ENCODE measurements at places on chromosomes 7 and 10.

DNA sequence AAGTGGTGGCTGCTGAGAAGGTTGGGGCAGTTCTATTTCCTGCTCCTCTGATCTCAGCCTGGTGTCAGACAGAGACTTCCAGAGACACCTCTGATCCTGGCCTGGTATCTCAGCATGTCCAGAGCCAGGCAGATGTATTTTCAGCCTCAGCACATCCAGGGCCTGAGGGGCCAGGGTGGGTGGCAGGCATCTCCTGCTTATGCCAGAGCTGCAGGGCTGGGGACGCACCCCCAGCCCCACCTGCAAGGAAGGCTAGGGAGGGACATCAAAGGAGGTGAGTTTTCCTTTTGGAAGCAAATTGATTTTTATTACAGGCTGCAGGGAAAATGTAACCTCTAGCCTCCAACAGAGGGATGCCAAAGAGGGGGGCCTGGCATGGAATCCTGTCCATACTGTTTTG lies 36.7 kb downstream of the CFAP46 start:
- no peak for DNase-seq

GRCh38 chr7:151493083-151493482 lies 26.6 kb downstream of the RHEB start:
- DNase-seq: no peak

DNA sequence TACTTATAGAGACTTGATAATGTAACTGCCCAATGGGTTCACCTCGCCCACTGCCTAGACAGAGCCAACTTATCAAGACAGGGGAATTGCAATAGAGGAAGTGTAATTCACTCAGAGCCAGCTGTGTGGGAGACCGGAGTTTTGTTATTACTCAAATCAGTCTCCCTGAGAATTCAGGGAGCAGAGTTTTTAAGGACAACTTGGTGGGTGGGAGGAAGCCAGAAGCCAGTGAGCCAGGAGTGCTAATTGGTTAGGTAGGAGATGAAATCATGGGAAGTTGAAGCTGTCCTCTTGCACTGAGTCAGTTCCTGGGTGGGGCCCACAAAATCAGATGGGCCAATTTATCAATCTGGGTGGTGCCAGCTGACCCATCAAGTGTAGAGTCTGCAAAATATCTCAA lies 20.1 kb upstream of the C7orf33 start:
- peak; percentile 24 for DNase-seq

DNA sequence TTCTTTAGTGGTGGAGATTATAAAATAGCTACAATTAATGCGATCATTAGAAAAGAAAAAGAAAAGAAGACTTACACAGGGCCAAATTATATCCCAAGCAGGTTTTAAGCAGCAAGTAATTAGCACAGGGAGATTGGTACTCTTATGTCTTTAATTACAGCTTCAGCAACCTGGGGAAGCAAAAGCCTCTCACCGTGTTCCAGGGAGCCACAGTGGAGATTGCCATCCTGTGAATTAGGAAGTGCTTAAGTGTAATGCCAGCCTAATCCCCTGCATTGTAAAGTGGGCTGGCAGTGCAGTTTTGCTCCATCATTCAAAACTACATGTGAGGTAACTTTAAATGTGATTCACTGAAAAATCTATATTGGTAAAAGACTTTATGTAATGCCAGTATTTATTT lies 533.5 kb upstream of the COBL start:
- DNase-seq: no peak

- DNase-seq: no peak
These were observed 110.7 kb downstream of the PLCE1 start for GRCh38 chr10:94104316-94105000.

GRCh38 chr10:3803927-3804741 lies 19.1 kb upstream of the KLF6 start:
- peak; percentile 66 for DNase-seq

- peak; percentile 58 for DNase-seq
These were observed 118.6 kb upstream of the PRSS58 start for GRCh38 chr7:142376356-142376997.

DNA sequence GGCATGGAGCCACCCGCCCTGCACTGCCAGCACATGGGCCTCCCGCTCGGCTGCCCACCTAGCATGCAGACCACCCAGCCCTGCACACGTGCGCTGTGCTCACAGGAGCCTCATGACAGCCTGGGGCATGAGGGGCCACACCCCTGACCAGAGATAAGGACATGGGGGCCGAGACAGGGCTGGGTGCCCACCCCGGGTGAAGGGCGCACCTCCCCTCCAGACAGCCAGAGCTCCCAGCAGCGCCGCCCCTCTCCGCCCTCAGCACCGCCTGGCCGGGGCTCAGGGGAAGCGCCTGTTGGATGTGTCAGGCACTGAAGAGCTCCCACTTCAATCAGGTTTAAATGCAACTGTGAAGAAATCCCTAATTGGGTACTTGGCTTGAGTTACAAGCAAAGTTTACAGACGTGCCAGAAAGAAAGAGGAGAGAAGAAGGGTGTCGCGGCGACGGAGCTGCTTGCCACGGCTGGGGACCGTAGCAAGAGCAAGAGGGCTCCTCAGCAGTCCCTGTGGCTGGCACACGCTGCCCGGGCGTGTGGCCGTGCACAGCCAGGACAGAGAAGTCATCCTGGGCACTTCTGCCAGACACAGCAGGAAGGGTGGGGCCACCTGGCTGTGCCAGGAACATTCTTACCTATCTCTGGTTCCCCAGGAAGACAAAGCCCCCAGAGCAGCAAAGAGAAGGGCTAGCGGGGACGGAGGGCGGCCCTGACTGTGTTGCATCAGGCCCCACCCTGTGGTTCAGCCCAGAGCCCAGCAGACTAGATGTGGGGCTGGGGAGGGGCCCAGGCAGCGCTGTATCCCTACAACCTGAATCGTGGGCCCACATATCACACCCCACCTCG lies 247.4 kb downstream of the ELFN1 start:
- no peak for DNase-seq

- peak; percentile 97 for DNase-seq
These were observed 70.7 kb downstream of the PRKAG2 start for GRCh38 chr7:151806204-151806603.

DNA sequence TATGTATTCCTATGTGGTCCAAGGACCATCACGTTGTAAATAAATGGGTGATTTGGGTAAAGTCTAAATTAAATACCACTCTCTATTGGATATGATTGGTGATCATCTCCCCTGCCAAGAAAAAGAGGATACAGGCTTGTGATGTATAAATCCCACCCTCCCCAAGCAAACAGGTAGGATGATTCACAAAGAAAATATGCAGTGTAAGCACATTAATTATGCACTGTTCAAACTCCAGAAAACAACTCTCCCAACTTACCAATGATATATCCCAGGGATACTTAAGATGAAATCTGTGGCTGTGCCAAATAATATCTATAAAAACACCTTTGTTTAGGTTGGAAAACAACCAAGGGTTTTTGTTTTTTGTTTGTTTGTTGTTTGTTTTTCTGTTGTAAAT lies 795.9 kb downstream of the XPNPEP1 start:
- DNase-seq: no peak

GRCh38 chr7:139366400-139366799 lies 6.7 kb downstream of the LUC7L2 start:
- DNase-seq: no peak

GRCh38 chr7:142712617-142712957 lies 36.7 kb upstream of the PRSS1 start:
- no peak for DNase-seq

DNA sequence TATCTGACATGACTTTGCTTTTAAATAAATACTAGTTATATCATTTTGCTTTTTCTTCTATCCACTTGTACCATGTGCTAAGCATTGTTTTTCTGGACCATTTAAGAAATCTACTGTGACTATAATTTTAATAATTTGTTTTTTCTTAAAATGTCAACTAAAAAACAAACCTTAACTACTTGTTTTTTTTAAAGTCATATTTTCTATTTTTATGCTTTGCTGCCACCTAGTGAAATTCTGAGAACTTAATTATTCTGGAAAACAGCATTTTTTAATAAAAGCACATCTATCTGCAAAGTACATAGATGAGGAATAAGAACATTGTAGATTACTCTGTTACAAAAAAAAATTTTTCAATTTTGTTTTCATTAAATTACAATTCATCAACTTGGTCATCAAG lies 47.4 kb downstream of the ORC5 start:
- DNase-seq: no peak

DNA sequence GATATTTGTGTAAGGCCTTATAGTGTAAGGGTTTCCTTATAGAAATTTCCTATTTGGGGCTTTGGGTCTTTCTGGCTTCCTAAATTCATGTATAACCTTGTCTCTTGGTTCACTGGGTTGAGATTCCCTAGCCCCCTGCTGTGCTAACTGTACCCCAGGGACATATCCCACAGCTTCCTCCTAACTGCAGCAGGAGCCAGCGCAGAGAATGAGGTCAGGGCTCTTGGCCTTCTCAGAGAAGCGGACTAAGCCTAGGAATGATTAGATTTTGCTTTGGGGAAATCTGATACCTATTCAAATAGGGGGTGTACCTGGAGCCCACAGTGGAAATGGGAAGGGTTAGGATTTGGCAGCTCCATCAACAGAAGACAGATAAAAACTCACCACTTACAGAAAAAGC lies 138.1 kb upstream of the EFCAB10 start:
- no peak for DNase-seq
